ENCODE measurements at places on chromosomes 1 and 21.

DNA sequence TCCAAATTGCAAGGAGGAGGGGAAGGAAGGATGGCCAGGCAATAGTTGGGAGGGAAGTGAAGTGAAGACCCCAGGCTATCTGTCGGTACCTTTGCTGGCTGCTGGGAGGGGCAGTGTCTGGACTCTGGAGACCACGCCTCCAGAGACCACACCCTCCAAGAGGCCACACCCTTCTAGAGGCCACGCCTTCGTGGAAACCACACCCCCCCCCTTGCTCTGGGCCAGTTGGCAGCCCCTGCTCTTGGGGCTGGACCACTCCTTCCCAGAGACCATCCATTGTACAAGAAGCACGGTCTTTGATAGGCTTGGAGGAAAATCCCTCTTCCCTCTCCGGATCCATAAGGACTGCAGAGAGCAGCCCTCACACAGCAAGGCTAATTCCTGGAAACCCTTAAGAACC, 73.1 kb downstream of the RYR2 start:
- DNase-seq = no peak

DNA sequence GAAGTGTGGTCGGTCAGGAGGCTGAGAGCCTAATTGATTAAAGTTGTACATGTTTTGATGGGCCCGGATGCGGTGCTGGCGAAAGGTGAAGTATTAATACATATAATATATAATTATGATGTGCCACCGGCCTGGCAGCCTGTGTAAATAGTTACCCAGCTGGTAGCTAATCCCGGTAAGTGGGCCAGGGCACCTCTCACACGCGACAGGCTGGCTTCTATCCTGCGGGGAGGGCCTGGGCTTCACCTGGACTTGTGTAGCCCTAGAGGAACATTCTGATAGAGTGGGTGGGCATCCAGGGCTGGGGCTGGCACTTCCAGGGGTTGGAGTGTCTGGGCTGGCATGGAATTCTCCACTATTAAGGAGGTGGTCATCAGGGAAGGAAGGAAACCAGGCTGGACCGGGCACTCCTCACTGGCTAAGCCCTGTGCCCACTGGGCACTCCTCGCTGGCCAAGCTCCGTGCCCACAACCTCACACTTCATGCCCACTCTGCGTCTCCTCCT, 48.3 kb downstream of the IGSF21 start:
- DNase-seq = no peak

- DNase-seq = no peak
Observed at GRCh38 chr1:113353580-113353979, 36.7 kb upstream of the MAGI3 start.

DNA sequence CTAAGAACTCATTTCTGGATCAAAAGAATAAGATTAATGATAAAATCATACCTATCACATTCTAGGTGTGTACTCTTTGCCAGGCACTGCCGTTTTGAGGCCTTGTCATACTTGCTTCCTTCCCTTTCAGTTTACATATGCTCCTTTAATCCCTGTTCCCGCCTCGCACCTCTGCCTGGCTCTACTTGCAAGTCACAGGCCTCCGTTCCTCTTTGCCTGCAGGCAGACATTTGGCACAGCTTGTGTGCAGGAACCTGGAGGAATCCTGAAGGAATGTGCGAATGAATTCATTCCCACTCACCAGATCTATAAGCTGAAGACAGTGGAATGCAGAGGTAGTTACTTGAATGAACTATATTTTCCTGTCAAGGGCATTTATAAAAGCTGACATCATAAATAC, 13.8 kb downstream of the WLS start:
- DNase-seq = no peak

DNA sequence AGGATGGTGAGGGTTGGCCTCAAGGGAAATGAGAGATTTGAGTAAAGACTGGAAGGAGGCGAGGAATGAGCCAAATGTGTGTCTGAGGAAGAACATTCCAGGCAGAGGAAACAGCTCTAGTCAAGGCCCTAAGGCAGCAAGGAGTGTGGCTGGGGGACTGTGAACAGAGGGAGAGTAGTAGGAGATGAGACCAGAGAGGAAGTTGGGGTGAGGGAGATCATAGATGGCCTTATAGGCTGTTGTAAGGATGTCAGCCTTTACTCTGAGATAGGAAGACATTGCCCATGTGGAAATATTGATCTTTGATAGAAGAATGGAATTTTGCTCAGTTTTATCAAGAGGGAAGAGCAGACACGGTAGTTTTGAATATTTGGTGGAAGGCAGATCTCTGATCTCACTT, 55.2 kb upstream of the ARTN start:
- DNase-seq = no peak

- DNase-seq = peak; percentile 56
Observed at GRCh38 chr1:54255026-54255702, 55.2 kb downstream of the MRPL37 start.

Data from AG08396 (cell line).